ENCODE measurements at places on chromosomes 1 and 21.
A peak's percentile ranks its signal among the peaks of the same experiment; 100 is the strongest.

DNA sequence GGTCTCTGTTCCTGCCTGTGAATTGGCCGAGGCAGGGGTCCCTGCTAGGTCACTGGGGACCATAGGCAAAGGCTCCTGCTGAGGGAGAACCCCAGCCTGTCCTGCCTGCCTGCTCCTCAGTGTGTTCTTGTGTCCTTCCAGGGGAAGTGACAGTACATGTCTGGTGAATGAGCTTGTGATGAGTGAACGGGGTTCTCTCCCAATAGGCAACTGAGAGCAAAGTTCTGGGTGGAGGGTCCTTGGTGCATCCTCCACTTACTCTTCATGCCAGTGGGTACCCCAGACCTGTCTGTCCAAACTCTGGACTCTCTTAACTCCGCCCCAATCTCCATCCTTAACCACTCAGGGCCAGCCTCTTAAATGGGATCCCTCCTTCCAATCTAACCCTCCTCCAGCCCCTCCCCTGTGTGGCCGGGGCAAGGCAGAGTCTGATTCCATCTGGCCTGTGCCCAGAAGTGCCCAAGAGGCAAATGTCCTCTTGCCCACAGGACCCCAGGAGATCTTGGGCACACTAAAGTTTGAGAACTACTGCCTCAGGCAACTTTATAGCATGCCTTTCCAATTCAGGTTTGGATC, 2.0 kb downstream of the XKR8 start:
- no peak for DNase-seq

DNA sequence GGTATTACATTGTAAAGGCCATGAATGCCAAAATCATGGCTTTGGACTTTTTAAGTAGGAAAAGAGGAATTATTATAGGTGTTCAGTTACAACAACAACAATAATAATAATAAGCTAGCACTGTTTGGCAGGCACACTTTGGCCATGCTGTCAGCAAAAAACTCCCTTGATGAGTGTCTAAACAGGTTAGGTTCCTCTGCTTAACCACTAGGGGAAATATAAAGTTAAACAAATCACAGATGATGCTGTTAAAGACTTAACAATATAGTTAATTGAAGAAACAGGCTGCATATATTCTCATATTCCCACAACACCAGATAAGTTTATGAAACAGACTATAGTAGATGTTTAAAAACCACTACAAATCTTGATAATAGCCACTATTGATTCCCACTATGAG, 46.4 kb downstream of the RGS21 start:
- DNase-seq, result no peak

DNA sequence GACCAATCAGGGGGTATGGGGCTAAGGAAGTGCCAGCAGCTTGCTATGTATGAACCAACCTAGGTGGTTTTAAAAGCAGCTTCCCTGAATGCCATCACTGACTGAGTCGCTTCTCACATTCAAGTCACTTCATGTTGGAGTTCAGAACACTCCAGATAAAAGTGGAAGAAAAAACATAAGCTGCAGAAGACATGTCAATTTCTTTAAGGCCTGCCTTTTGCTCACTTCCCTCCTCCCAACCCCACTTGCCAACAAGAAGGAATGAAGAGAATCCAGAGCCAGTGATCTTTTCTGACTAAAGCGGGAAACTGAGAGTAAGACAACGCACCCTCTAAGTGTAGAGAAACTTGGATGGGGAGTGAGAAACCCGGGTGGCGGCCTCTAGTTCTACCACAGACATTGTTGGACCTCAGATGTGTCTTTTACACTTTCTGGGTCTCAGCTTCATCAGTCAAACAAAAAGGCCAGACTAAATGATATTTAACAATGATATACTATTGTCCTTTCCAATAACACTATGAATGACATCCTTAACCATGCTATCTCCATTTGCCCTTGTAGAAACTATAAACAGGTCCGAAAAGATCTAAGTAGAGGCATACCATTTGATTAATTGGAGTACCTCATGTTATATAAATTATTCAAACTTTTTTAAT, 54.1 kb downstream of the LUZP1 start:
- DNase-seq, result no peak

DNA sequence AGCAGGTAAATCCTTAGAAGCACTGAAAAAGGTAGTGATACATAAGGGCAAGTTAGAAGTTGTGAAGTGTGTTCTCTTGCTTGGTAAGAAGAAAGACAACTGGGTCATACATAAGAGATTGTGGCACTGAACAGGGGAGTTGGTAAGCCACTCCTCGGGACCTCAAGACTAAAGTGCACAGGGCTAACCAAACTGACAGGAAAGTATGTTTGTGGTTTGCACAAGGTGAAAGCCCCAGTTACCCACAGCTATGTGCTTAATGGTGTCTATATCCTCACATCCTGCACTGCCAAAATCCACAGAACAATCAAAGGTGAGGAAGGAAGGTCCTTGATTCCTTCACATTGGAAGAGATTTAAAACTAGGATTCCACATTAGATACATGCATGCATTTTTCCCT, 276.5 kb downstream of the DNM3 start:
- no peak for DNase-seq

- no peak for DNase-seq
Measured at GRCh38 chr1:27141266-27142003, 13.5 kb downstream of the SLC9A1 start.

- no peak for DNase-seq
Measured at GRCh38 chr1:162724583-162725120, 65.8 kb upstream of the HSD17B7 start.

DNA sequence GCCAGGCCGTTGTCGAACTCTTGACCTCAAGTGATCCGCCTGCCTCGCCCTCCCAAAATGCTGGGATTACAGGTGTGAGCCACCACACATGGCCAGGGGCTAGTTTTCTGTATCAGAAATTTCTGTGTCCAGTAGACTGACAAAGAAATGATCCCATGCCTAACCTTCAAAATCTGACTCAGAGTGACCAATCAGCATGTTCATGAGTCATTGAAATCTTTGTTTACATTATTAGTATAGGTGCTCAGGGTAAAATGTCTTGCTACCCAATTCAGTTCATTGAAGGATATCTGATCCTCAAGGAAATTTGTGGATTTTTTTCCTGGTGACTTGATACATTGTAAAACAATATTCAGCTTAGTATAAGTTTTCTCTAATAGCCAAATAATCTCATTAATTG, 11.0 kb upstream of the LDLRAD2 start:
- no peak for DNase-seq

- no peak for DNase-seq
Measured at GRCh38 chr1:226953175-226953800, 13.2 kb downstream of the COQ8A start.

DNA sequence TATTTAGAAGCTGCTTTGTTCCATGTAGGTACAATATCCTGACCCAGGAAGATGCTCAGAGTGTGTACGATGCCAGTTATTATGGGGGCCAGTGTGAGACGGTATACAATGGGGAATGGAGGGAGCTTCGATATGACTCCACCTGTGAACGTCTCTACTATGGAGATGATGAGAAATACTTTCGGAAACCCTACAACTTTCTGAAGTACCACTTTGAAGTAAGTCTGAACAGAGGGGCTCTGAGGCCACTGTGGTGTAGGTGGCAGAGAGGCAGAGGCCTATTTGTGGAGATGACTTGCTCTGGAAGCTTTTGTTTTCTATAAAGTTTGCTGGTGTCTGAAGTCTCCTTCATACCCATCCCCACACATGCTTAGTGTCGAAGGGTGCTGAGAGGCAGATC, 26.8 kb downstream of the C8A start:
- DNase-seq, result no peak

- DNase-seq, result peak; percentile 73
Measured at GRCh38 chr1:16164213-16165072, 8.6 kb upstream of the EPHA2 start.

- DNase-seq, result no peak
Measured at GRCh38 chr1:24540906-24541710, 14.8 kb upstream of the NCMAP start.
